Cerebellar nuclear complex (tissue), 1 donor: ENCODE measurements at places on chromosomes 4 and X.

GRCh38 chr4:7803371-7803770 lies 136.3 kb downstream of the AFAP1 start:
- DNase-seq = no peak

GRCh38 chrX:698206-698605 lies 67.6 kb downstream of the SHOX start:
- DNase-seq = no peak

GRCh38 chr4:131531087-131531486 lies 1618.0 kb upstream of the PCDH10 start:
- no peak for DNase-seq

DNA sequence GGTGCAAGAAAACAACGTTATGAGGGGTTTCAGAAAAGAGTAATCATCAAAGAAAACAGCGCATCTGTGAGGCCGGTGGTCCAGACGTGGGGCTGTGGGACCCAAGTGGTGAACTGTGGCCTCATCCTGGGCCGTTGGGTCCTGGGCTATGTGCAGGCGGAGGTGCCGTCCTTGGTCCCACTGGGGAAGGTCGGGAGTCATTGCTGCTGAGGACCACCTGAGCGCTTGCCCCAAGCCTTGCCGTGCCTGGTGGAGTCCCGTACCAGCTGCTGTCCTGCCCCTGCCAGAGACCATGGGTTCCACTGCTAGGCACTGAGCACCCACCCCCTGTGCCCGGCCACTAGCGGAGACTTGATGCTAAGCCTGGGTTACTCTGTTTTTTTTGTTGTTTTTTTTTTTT lies 25.5 kb upstream of the UVSSA start:
- no peak for DNase-seq

DNA sequence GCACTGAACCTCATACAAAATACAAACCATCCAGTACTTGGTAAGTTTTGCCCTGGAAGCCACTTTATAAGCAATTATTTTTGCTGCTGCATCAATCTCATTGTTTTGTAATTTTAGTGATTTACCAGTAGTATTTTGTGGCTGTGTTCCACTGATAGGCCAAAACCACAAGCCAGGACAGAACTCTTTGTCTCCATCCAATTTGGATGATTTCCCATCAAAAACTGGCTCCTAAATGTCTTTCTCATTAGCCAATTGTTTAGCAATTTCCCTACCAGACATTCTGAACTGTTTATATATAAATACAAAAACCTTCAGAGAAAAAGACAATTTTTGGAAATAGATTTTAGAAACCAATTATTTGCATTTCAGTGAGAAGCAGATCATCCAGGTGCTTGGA lies 4.4 kb downstream of the GSPT2 start:
- no peak for DNase-seq

DNA sequence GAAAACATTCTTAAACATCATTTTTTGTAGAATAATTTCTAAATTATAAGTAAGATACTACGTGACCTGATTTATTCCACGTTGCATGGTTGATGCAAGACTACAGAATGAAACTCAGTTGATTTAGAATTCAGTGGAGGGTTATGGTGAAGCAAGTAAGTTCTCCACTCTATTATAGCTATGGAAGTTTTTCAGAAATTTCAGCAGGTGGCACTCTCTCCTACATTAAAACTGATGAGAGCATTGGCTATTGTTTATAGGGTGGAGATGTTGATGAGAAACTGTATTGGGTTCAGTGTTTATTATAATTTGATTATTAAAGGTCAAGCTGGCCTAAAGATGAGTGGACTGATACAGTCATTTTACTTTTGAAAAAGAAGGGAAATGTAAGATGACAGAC lies 88.0 kb downstream of the FNIP2 start:
- DNase-seq = no peak

DNA sequence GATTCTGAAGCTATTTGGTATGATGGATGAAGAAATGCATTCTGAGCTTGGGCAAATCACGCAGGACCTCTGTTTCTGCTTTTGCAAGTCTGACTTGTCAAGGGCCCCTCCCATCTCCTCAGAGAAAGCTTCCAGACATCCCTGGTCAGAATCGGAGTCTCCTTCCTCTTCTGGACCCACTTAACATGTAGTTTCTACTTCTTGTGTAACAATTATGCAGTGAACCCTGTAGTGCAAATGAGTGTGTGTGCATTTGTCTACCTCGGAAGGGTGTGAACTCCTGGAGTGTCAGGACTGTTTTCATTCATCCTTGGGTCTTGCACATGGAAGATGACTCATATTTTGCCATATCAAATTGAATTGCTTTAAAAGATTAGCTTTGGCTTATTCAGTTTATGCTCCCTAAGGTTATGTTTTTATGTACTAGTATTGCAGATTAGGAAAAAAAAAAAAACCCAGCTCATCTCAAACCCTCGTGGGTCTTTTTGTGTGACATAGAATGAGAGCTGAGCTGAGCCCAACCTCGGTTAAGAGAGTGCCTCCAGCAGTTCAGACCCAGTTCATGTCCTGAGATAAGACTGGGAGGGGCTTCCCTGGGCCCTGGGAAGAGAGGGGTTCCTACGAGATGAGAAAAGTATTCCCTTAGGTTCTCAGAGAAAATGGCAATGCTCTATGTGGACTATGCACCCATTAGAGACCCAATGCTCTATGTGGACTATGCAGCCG lies 61.1 kb upstream of the RPL34 start:
- DNase-seq = no peak

GRCh38 chr4:53490965-53491622 lies 100.2 kb downstream of the LNX1 start:
- DNase-seq = no peak

GRCh38 chr4:72670521-72670920 lies 101.5 kb upstream of the ADAMTS3 start:
- no peak for DNase-seq

- DNase-seq = no peak
Measured at GRCh38 chrX:151981129-151981528, 6.7 kb upstream of the GABRE start.

GRCh38 chrX:53587795-53588420 lies 98.6 kb downstream of the HUWE1 start:
- no peak for DNase-seq

DNA sequence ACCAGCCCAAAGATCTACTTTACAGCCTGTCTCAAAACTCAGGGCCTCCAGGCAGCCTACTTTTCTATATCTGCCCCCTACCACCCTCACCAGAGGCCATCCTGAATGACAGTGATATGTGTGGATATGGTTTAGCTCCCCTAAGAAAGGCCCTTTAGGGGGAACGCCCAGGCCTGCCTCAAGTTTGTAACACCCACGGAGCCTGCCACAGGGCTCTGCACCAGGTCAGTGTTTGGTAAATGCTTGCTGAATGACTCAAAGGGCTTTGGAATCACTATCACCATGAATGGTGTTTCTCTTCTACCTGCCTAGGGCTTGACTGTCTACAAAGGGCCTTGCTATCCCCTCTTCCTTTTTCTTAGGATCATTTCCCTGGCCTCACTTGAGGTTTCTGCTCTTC lies 11.3 kb upstream of the LONRF3 start:
- DNase-seq = no peak

- no peak for DNase-seq
Measured at GRCh38 chrX:148670277-148670676, 169.9 kb downstream of the AFF2 start.

DNA sequence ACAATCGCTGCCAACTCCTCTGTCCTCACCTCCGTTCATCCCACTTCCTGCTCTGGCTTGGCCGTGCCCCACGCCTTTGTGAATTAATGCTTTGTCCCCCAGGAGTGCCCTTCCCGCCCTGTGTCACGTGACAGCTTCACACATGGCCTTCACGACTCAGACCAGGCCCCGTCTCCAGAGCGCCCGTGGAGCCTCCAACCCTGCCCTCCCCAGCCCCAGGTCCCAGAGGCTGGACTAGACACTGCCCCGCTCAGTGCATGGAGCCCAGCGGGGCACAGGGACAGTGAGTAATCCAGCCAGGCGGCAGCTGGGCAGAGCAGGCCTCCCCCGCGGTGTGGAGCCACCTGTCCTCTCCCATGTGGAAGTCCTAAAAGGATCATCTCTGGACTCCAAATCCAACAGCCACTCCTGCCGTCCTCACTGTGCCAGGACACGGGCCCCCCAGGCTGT lies 7.4 kb downstream of the ADRA2C start:
- DNase-seq = peak; percentile 25

DNA sequence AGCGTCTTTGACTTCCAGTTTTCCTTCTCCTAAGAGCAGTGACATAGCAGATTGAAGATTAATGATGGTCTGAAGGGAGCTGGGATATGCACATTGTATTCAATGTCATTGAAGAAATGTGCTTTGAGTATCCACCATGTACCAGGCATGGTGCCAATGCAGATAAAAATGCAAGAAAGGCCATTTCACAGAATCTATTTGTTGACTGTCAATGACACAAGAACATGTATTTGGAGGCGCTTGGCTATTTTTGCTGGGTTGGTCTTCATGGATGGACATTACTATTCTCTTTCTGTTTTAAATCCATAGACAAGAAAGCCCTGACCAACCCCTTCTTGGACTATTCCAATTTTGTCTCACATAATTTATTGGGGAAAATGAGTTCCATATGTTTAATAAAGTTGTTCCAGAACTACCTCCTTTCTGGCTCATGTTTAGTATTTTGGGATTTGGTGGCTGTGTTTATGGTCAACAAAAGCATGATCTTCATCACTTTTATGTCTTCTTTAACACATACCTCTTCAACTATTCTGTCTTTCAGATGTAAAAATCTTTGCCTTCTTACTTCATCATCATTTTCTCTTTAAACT lies 174.5 kb downstream of the CPE start:
- no peak for DNase-seq

- no peak for DNase-seq
Measured at GRCh38 chr4:77001907-77002306, 52.4 kb downstream of the SEPTIN11 start.

DNA sequence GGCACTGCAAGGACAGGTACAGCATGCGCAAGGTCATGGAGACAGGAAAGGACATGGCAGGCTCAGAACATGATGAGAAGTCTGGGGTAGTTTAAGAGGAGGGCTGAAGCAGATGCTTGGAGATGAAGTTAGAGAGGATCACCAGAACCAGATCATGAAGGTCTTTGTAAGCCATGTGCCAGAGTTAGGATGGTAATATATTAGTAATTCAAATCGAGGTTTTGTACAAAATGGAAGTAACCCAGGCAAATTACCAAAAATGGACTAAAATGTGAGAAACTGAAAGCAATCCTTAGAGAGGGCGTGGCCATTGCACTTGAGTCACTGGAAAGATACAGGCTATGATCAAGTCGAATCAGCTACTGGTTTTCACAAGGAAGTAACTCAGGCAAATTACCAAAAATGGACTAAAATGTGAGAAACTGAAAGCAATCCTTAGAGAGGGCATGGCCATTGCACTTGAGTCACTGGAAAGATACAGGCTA lies 13.5 kb downstream of the RXFP1 start:
- DNase-seq = no peak

DNA sequence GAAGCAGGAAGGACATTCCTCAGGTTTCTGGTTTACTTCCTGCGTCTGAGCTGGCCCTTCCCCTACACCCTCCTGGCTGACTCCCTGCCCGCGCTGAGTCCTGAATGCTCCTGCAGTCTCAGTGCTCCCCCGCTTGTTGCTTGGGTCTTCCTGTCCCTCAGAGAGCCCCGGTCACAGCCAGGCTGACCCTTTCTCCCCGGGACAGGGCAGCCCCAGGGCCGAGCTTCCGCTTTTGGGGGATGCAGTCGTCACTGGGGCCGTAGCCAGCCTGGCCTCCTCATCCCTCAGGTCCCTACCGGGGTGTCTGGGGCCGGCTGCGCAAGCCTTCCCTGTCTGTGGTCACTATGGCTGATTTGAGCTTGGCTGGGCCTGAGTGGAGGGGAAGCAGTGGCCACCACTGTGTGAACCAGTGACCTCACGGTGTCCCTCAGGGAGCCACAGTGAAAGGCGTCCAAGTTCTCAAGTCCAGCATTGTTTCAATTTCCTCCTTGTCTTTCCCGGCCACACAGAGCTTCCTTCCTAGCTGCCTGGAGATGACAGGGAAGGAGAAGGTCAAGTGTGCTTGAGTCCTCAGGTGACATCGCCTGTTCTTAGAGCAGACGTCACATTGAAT lies 34.1 kb upstream of the ASMTL start:
- DNase-seq = no peak

GRCh38 chrX:71541210-71542022 lies 8.5 kb downstream of the OGT start:
- no peak for DNase-seq

DNA sequence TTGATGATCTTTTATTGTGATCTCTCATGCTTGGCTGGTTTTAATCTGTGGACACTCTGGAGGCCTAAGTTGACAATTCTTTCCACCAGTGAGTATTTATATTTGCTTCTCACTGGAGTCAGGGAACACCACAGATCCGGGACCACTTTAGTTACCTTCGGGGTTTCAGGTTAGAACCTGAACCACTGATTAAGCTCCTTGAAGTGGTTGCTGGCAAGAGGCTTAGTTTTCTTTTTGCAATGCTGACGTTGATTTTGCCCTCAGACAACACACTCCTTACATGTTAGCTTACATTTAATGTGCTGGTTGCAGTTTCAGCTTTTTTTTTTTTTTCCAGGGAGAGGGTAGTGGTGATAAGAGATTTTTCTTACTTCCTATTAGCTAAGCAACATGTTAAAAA lies 10.5 kb upstream of the ZNF330 start:
- no peak for DNase-seq

DNA sequence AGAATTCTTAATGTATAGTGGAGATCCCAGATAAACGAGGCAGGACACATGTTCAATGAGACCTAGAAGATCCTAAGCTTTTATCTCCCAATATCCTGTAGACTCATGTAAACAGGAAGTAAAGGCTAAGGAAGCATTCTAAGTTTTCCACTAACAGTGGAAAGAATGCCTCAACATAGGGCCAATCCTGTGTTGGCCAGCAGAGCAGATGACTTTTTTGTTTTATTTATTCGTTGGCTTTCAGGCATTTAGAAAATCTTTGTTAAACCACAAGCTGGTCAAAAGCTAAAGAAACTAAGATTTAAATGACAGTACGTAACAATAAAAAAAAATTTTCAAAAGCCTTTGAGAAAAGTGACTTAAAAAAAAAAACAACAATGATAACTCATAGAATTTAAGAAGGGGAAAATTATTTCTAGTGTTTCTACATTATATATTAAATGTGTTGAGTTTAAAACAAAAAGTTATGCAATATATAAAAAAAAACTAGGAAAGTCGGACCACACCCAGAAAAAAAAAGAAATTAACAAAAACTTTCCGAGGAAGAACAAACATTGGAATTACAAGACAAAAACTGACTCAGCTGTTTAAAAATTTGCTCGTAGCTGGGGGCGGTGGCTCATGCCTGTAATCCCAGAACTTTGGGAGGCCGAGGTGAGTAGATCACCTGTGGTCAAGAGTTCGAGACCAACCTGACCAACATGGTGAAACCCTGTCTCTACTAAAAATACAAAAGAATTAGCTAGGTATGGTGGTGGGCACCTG lies 759.3 kb downstream of the FSTL5 start:
- DNase-seq = no peak

GRCh38 chr4:113756005-113756410 lies 5.5 kb downstream of the CAMK2D start:
- DNase-seq = no peak

DNA sequence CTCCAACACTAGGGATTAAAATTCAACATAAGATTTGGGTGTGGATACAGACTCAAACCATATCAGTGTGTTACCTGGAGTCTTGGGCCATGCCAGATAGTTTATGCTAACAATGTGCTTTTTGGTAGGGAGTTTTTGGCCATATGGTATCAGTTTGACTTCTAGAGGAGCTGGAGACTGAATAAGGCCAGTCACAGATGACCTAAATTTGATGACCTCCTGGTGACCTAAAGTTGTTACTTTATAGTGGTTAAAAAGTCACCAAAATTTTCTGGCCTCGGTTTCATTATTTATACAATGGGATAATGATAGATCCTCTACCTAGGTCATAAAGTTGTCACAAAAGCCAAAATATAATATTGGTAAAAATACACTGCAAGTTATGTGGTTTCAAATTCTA lies 877.1 kb downstream of the RAPGEF2 start:
- no peak for DNase-seq

GRCh38 chrX:129768186-129768585 lies 11.6 kb upstream of the SASH3 start:
- no peak for DNase-seq
